ENCODE measurements at places on chromosomes 3 and 15.

- DNase-seq, result no peak
Measured at GRCh38 chr3:108098003-108098370, 7.2 kb upstream of the CD47 start.

GRCh38 chr3:184672335-184672734, 39.5 kb downstream of the MAGEF1 start:
- no peak for DNase-seq

DNA sequence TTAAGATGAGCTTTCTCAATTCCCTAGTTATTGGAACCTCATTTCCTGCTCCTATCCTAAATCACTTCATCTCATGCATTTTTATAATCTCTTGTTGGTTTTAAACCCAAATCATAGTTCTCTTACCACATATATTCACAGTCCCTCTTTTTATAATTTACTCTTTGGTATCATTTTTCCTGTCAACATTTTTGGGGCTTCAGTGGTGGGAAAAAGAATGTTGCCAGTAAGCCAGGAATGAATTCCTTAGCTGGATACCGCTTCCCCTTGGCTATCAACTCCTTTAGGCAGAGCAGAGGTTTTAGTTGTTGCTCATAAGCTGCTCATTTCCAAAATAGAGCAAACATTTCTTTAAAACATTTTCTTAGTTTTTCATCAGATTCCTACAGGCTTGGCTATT, 112.3 kb downstream of the GALK2 start:
- no peak for DNase-seq

GRCh38 chr3:40584625-40585189, 59.9 kb downstream of the ZNF621 start:
- peak; percentile 92 for DNase-seq

DNA sequence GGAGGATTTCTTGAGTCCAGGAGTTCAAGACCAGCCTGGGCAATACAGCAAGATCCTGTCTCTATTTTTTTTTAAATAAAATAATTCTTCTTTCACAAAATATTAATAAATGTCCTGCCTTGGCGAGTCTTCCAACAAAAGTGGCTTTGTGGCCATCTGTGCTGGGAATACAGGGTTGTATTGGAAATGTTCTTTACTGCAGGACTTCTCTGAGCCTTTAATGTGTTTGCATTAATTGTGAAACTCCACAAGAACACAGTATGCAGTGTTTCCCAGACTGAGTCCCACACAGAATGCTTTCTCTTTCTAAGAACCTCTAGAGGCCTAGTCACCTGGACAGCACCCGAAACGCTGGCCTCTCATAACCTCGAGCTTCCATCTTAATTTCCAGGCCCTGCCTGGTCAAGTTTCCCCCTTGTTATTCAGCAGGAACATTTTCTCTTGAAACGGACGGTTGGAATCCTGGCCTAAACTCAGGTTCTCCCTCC, 85.4 kb upstream of the ARRDC4 start:
- no peak for DNase-seq

GRCh38 chr15:79190093-79190492, 92.4 kb upstream of the ANKRD34C start:
- peak; percentile 34 for DNase-seq

DNA sequence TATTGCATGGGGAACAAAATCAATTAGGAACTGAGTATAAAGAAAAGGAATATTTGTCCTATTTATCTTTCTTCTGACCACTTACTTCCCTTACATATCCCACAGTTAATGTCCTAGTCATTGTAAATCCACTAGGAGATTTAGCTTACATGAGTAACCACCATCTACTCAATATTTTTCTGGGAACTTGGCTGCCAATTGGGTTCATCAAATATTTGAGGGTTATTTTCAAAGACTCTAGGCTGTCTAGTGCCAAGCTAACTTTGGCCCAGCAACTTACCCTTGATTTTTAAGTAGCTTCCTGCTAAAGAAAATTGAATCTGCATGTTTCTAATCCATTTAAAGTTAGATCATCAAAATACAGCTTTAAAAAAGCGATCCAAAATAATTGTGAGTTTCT, 362.5 kb upstream of the EPHA3 start:
- DNase-seq, result no peak

- DNase-seq, result no peak
Measured at GRCh38 chr3:100029689-100030088, 84.6 kb downstream of the FILIP1L start.

DNA sequence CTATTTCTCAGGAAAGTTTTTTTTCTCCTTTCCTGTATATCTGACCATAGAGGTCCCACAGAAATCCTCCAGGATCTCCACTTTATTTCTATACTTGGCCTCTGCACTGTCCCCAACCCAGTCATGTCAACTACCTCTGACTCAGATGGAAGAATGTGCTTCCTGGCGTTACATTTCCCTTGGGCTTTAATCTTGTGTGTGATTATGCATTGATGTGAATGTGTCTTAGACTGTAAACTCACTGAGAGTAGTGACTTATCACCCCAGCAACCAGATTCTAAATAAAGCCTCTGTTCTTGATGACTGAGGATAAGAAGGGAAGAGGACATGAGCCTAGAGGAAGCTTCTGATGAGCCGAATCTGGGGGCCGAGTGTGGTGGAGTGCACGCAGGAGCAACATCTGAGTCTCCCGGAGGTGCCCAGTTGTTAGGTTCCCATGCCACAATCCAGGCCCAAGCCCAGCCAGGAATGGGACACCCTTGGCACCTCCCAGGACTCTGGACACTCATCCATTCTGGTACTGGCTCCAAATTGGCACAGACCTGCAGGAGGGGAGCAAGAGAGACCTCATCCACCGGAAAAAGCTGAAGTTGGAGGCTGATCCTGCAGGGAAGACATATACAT, 32.1 kb upstream of the HEG1 start:
- no peak for DNase-seq

- peak; percentile 57 for DNase-seq
Measured at GRCh38 chr15:50353975-50354837, 792 bp downstream of the GABPB1 start.

GRCh38 chr3:157067114-157067513, 92.8 kb downstream of the CCNL1 start:
- DNase-seq, result no peak

GRCh38 chr3:174620138-174620537, 239.0 kb upstream of the NAALADL2 start:
- DNase-seq, result no peak

- no peak for DNase-seq
Measured at GRCh38 chr3:71821116-71821515, 36.2 kb upstream of the PROK2 start.

GRCh38 chr15:42405863-42406482, 46.7 kb downstream of the CAPN3 start:
- peak; percentile 56 for DNase-seq

DNA sequence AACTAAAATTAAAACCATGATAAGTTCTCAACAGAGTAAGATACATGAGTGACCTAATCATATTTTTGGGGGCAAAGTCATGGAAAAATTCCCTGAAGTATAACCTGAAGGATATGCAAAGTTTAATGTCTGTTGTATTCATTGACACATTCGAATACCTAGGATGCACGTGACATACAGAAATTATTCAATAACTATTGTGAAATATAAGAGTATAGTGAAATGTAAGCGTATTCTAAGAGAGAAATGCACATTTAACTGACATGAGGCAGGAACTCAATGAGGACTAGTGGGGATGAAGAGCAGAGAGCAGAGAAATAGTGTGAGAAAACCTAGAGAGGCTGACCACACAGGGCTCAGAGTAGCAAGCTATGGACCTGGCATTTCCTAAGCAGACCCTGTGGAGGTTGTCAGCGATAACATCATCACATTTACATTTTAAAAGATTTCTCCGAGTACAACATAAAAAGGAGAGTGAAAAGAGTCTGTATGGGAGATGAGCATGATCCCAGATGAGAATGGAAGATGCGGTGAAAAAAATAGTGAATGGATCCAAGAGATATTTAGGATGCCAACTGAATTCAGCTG, 588.8 kb downstream of the MAGI1 start:
- DNase-seq, result no peak

DNA sequence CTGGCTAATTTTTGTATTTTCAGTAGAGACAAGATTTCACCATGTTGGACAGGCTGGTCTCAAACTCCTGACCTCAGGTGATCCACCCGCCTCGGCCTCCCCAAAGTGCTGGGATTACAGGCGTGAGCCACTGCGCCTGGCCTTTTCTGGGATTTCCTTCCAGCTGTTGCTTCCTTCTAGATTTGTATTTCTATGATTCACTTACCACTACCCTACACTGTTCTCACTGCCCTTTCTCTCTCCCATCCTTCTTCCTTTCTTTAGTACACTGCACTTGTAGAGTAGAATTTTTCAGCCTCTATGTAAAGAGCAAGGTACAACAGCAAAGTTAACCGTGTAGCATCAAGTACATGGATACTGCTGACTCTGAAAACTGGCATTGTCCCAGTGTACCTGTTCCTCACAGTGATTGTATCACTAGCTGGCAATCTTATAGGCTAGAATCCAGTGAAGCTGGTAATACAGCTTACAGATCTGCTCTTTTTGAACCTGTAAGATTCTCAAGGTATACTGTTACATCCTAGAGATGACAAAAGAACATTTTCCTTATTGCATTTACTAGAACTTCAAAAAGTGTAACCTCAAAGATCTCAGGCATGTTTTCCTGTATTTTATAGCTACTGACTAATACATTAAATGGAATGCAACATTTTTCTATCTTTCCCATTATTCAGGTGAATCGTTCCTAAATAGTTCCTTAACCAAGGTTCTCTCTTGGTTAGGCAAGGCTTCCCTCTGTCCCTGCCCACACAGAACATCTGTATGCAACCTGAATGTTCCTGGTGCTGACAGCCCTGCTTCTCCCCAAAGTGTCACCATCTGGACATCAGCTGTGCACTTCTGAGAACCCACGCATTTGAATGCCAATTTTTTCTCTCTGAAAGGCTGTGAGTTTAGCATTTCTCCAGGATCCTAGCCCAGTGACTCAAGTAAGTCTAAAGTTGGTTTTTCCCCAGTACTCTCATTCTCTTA, 74.1 kb upstream of the RAP2B start:
- DNase-seq, result peak; percentile 4

DNA sequence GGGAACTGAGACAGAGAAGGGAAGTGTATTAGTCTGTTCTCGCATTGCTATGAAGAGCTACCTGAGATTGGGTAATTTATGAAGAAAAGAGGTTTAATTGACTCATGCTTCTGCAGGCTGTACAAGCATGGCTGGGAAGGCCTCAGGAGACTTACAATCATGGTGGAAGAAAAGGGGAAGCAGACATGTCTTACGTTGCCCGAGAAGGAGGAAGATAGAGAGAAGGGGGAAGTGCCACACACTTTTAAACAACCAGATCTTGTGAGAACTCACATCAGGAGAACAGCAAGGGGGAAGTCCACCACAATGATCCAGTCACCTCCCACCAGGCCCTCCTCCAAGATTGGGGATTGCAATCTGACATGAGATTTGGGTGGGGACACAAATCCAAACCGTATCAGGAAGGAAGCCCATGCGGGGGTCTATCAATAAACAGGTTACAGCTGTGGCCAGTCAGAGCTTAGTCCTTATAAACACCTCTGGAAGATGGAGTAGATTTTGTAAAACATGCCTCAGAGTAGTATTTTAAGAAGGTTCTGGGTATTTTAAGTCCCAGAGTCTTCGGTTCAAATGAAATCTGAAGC, 153.9 kb downstream of the GHSR start:
- DNase-seq, result no peak

- no peak for DNase-seq
Measured at GRCh38 chr3:108488631-108489030, 21.8 kb downstream of the MYH15 start.

- DNase-seq, result no peak
Measured at GRCh38 chr3:13557417-13557816, 8.5 kb downstream of the FBLN2 start.

DNA sequence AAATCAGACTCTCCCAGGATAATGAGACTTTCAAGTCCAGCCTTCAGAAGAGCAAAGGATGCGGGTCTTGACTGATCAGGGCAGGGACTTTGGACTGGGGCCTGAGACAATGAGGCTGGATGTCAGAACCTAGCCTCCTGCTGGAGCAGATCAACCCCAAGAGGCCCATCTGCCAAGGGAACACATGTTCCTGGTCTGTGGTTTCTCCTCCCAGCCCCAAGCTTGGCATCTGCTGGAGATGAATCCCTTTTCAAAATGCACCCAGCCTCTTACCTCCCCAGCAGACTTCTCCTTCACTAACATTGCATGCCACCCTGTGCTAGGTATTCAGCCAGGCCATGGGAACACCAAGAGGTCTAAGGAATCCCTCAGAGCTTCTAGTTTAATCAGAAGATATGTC, 43.7 kb upstream of the MFGE8 start:
- DNase-seq, result no peak

- DNase-seq, result no peak
Measured at GRCh38 chr15:33985751-33986150, 17.5 kb downstream of the CHRM5 start.

DNA sequence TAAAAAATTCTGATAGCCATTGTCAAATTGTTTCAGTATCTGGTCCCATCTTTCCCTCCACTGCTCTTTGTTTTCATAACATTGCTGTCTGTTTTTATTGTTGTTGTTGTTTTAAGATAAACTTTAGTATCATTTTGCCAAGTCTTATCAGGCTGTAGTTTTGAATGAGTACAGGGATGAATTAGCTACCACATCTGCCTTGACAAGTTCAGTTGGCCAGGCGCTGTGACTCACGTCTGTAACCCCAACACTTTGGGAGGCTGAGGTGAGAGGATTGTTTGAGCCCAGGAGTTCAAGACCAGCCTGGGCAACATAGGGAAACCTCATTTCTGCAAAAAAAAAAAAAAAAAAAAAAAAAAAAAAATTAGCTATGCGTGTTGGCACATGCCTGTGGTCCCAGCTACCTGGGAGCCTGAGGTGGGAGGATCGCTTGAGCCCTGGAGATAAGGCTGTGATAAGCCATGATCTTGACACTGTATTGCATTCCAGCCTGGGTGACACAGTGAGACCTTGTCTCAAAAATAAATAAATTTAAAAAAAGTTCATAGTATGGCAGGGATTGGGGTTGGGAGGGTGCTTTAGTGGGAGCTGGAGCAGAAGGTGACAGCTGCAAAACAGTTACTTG, 8.3 kb upstream of the ANKDD1A start:
- no peak for DNase-seq

DNA sequence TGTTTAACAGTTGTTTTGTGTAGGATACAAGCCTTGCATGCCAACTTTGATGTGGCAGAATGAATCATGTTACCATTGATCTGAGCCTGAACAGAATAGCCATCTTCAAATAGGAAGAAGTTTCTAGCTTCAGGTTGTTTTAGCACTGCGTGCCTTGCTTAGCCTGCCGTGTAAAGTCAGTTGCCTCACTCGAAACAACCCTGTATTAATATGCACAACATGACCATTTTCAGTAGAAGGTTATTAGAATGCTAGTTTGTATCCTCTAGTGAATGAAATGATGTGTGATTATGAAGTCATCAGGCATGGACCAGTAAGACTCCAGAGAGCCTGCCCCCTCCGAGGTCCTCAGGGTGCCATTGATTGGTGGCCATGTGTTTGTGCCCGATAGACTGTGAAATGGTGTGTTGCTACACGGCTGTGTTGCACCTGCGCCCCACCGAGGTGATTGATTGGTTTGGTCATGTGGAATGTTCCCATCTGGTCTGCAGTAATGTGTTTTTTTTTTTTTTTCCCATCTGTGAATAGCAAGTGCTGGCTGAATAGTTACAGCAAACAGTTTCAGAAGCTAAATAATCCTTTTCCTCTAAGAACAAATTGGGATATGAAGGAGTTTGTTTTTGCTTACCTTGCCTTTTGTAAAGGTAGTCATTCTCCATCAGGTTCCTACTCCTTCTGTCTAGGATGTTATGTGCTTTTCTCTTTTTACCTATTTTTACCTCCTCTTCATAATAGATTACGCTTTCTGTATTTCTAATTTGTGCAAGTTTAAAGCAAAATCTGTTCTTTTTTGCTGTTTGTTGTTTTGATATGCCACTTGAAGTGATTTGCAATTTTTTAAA, 214.9 kb downstream of the TCF12 start:
- peak; percentile 69 for DNase-seq

GRCh38 chr3:31688984-31689383, 156.3 kb downstream of the STT3B start:
- no peak for DNase-seq
